ENCODE measurements at places on chromosomes 5 and 9.
A peak's percentile ranks its signal among the peaks of the same experiment; 100 is the strongest.

GRCh38 chr5:1105350-1106265 lies 6.3 kb downstream of the SLC12A7 start:
- DNase-seq, result peak; percentile 59

DNA sequence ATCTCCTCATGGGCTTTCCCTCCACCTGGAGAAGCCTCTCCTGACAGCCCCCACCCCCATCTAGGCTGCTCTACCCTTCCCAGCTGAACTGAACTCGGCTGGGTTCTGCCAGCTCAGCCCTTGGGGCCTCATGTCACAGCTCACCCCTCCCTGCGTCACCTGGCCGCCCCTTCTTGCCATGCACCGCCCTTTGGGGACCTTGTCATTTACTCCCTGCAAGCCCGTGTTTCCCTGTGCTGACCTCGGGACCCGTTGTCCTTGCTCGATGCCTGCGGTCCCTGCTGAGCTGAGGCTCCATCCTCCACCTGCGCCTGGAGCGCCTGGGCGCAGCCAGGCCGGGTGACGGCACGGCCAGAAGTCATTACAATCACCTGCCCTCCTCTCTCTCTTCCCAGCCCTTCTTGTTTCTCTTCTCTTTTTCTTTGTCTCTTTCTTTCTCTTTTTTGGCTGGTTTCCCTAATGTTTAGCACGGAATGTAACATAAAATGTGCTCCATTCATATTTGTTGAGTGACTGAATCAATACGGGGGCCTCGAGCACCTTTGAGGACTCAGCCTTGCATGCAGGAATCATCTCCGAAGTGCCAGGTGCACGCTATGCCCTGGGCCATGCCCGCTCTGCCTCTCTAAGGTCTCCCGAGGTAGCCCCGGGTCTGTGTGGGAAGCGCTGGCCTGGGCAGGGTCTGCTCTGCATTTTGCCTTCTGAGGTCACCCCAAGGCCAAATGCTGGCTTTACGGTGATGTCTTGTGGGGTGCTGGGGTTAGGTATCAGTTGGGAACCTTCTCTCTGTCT lies 48.1 kb upstream of the COL5A1 start:
- DNase-seq, result no peak

DNA sequence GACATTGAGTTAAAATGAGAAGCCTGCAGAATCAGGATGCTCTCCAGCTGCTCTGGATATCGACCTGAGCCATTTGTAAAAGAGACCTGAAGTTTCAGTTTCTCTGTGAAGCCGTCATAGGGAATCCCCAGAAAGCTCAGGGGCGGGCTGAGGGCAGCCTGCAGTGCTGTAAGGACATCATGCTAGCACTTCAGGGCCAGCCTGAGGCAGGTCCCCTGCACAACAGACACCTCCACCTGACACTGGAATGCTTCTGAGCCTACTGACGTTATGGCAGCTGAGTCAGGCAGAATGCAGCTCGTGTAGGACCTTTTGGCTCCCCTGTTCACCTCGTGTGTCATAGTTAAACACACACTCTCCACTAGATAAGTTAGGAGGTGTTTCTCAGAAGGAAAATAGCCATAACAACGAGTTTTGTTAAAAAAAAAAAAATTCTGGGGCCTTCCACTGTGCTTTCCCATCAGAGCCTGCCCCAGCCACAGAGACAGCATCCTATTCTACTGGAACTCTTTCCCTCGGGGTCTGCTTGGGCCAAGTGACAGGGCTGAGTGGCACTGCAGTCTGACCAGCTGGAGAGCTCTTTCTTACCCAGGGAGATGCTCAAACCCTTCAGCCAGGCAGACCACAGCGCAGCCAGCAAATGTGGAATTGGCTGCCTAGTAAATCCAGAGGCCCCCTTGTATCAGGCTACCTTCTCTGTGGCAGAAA lies 354.9 kb downstream of the DIRAS2 start:
- DNase-seq, result no peak

DNA sequence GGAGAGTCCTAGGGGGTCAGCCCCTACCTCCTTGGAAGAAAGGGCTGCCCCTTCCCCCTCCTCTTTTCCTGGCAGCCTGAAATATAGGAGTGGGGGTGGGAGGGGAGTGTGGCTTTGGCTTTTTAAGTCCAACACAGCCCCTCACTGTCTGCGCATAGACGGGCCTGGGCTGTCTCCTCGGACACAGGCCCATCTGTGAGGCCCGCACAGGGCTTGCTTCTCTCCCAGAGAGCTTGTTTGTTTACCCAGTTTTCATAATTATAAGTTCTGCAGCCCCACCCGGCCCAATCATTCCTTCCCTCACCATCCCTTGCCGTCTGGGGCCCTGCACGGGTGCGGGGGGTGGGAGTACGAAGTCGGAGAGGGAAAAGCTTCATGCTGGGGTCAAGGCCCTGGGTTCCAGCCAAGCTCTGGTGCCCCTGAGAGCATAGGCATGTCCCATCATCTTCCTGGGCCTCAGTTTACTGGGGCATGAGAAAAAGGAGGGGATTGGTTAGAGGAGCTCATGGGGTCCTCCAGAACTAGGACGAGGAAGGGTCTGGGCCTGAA lies 54.0 kb upstream of the STXBP1 start:
- DNase-seq, result no peak

GRCh38 chr5:154788212-154788611 lies 33.0 kb downstream of the LARP1 start:
- no peak for DNase-seq

- no peak for DNase-seq
These were observed 56.3 kb downstream of the RNF180 start for GRCh38 chr5:64221911-64222310.

- no peak for DNase-seq
These were observed 387.0 kb downstream of the TLR4 start for GRCh38 chr9:118091226-118091625.

DNA sequence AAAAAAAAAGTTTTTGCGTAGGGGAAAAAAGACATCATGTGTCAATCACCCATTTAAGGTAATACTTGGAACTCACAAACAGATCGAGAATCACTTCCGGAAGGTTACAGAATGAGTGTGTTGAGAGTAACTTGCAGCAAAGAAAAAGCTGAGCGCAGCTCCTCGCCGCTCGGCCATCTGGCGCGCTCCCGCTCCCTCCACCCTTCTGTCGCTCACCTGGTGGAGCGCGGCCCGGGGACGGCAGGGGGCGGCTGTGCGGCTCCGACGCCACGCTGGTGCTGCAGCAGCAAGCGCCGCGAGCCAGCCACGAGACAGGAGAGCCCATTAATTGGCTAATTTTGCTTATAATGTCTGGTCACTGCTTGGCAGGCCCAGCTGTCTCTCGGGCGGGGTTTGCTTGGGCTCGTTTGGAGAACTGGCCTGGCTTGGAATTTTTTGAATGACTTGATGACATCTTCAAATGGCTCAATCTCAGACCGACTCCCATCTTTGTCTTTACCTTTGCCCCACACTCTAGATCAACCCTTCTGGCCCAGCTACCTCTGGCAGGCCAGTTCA lies 601.8 kb downstream of the CCDC171 start:
- no peak for DNase-seq

GRCh38 chr9:134631881-134632280 lies 9.7 kb upstream of the COL5A1 start:
- DNase-seq, result no peak

DNA sequence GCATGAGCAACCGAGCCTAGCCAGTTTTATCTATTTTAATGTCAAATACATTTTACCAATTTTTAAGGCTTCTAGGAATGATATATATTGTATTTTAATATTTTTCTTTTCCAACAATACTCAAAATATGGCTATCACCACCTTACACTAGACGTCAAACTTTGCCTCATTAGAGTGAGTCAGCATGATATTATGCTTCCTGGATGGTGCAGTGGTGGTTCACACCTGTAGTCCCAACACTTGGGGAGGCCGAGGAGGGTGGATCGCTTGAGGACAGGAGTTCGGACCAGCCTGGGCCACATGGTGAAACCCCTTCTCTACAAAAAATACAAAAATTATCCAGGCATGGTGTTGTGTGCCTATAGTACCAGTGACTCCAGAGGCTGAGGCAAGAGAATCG lies 7.3 kb upstream of the CDC14B start:
- no peak for DNase-seq

DNA sequence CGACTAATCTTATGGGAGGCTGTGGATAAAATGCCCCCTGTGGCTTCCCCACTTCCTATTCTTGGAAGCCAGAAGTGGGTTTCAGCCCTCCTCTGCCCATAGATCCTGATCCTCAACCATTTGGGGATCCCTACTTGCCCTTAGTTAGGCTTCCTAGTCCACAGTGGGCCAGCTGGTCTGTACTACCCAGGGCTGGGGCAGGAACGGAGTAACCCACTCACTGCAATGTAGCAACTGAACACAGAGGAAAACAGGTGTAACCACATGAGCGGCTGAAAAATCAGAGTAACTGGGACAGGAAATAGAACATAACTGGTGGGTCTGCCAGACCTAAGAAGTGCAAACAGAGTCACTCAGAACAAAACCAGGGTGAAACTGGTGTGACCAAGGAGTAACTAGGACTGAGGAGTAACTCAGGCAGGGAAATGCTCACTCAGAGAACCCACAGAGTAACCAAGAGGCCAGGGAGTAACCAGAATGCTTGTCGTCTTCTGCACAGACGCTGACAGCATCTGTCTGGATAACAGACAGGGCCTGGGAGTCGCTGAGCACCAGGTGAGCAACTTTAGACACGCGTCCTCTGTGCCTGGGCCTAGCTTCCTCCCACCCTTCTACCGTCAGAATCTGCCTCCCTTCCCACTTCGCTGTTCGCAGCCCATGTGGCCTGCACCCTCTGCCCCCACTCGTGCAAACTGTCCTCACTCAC lies 1.0 kb downstream of the AQP3 start:
- peak; percentile 38 for DNase-seq

GRCh38 chr9:123089040-123089439 lies 55.6 kb downstream of the GPR21 start:
- DNase-seq, result no peak

Data from T follicular helper cell (primary cell).